ENCODE measurements at places on chromosomes 1 and 21.

DNA sequence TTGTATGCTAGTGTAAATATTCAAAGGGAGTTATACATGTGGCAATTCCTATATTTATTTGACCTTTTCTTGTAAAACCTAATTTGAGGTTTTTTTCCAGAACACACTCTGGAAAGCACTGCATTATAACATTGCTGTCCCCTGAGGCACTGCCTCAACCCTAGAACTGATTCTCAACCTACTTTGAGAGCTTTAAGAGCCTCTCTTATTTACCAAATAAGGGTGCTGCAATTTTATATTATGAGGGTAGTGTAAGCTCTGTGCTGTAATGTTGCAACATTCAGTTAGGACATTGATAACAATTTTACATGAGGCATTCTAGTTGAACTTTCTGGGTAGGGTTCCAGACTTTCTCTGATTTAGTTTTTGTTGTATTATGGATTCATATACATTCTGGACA, 302.2 kb upstream of the DEPDC1 start:
- no peak for DNase-seq

- DNase-seq, result no peak
Observed at GRCh38 chr1:205446828-205447227, 9.0 kb downstream of the BLACAT1 start.

DNA sequence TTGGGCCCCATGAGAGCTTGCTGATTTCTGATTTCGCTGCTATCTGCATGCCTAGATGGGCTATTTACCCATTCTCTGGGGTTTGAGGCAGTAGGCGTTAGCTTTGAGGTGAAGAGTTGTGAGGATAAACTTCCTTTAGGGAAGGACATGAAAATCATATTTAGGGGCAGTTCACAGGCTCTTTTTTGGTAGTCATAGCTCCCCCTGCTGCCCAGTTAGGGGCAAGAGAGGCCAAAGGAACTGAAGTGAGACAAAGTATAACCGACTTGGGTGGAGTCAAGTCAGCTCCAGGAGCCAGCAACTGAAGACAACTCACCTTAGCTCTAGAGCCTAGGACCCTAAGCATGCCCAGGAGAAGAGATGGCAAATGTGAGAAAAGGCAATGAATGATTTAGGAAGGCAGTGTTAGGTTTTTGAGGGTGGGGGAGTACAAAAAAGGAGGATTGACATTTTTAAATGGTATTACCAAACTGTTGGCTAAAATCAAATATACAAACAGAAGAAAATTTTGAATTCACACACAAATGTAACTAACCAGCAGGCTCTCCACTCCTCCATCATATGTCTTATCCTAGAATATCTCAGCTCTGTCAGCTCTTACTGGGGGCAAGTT, 625.2 kb downstream of the LMO4 start:
- DNase-seq, result peak; percentile 4

DNA sequence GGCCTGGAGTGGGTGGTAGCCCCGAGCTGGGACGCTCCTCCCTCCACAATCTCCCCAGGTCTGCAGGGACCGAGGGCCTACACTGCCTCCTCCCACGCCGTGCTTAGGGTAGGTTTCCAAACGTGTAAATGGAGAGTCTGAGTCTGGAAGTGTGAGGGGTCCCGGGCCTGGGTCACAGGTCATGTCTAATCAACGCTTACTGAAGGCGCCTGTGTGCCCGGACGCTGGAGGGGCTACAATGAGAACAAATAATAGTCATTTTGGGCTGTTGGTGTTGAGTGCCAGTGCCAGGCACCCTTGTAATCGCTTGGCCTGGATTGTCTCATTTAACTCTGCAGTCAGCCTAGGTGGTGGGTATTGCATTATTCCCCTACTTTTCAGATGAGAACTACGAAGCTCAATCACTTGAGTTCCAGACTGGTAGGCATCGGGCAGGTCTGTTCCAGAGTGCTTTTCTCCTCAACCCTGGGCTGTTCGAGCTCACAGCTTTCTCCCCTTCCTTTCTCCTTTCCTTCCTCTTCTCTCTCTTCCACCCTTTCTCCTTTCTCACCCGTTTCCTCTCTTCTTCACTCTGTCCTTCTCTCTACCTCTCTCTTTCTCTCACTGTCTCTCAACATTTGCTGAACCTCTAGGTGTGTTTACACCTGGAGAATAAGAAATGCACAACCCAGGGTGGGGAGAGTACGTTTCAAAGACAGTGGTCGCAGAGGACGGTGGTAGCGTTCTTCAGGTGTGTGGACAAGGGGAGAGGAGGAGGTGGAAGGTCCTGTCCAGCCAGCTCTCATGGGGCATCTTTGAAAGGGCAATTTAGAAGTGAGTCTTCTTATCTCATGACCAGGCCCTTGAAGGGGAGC, 883 bp downstream of the SLC66A1 start:
- no peak for DNase-seq

DNA sequence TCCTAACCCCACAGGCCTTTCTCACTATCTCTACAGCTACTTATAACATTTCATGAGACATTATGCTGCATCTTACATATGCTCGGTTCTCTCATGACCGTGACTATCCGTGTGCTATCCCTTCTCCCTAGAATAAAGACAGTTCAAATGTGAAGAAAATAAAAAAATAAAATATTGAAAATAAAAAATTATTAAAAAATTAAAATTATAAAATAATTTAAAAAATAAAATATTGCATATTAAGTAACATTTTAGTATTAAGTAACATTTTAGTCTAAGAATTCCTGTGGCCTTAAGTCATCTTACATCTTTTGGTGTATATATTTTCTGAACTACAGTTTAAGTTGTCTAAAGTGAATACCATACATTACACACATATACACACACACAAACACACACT, 415.5 kb downstream of the DPYD start:
- DNase-seq, result no peak

DNA sequence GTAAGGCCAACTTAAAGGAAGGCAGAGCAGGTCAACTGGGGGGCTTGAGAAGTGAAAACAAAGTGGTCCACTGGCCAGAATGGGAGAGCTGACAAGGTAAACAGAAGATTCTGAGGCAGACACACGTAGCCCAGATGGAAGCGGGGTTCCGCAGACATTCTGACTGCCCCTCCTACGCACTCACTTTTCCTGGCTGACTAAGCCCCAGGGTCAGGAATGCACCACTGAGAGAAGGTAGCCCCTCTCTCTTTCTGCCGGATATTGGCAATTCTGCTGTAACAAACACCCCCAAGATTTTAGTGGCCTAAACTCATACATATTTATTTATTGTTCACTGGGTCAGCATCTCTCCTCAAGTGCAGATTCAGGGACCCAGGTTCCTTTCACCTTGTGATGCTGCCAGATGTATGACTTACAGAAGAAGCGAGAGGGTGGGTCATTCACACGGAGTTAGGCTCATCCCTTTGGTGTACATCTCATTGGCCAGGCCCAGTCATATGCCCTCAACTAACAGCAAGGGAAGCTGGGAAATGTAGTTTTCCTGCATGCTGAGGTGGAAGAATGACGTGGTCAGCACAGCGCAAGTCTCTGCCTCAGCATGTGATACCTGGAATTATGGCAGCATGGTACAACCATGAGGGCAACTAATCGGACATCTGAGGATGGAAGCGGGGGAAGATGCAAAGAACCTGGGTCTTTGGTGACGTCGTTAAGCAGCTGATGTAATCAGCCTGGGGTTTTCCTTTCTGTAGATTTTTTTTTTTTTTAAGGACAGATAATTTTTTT, 43.4 kb upstream of the MRPS6 start:
- no peak for DNase-seq

GRCh38 chr1:103492003-103492625, 33.4 kb upstream of the RNPC3 start:
- DNase-seq, result no peak

- no peak for DNase-seq
Observed at GRCh38 chr1:86975993-86976550, 61.6 kb downstream of the HS2ST1 start.
